ENCODE measurements at places on chromosomes 2 and 18.

- no peak overlapping the region for H3K4me3 ChIP-seq
- H3K36me3 ChIP-seq: no peaks in the 10 kb centered on the region
These were observed 40.7 kb upstream of the ARHGAP25 start for GRCh38 chr2:68693951-68694350.

- H3K4me3 ChIP-seq: no peak within 1 kb of the TSS
- peaks cover 2% of the 10 kb centered on the region for H3K27me3 ChIP-seq
- no peak within 1 kb of the TSS for H3K27ac ChIP-seq
- H3K4me1 ChIP-seq: no peaks in the 10 kb centered on the region
- H3K36me3 ChIP-seq: no peaks in the 10 kb centered on the region
These were observed at the start of gene SCG2 for GRCh38 chr2:223601932-223602666. SCG2 (minus strand) TSS chr2:223602361; CDS start chr2:223599282, 3,079 bp downstream.

GRCh38 chr2:134177351-134177931 is 76.4 kb upstream of the MGAT5 start:
- H3K27ac ChIP-seq: peak overlapping the region; percentile 44
- no peak for DNase-seq
- H3K27me3 ChIP-seq: no peaks in the 10 kb centered on the region
- peaks cover 25% of the 10 kb centered on the region for H3K4me1 ChIP-seq

GRCh38 chr18:73715210-73715670 is 432.4 kb downstream of the FBXO15 start:
- H3K27ac ChIP-seq: no peak overlapping the region
- H3K27me3 ChIP-seq: no peaks in the 10 kb centered on the region
- no peaks in the 10 kb centered on the region for H3K4me1 ChIP-seq

DNA sequence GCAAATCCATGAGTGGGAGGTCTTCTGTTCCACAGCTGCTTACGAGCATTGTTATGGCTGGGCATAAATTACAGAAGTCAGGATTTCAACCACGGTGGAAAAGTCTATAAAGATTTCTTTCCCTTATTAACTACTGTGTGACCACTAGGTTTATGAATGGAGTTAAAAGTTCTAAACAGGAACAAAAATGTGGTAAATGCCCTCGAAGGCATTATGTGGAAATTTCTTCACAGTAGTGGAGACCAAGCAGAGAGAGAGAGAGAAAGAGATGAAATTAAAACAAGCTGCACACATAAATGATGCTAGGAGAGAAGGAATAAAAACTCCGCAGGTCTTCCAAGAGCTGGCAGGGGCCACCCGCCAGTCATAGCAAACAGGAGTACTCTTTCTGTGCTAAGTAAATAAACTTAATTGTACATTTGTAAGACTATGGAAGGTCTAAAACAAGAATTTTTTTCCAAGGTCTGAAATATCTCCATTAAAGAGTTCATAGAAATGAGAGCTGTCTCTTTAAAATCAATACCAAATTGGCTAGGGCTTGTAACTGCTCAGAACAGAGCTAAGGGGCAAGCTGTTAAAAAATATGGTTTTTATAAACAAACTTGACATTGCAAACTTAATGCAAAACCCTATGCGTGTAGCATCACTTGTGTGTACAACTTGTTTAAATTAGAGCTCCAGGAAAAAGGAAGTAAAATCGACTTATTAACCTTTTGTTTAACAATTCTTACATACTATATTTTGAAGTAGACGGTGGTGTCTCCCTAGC is 438.2 kb downstream of the MEIS1 start:
- H3K36me3 ChIP-seq: no peaks in the 10 kb centered on the region
- no peak for DNase-seq
- H3K27ac ChIP-seq: no peak overlapping the region
- no peaks in the 10 kb centered on the region for H3K27me3 ChIP-seq
- no peaks in the 10 kb centered on the region for H3K4me1 ChIP-seq
